ENCODE measurements at places on chromosomes 2 and 18.

GRCh38 chr18:3441290-3441689 lies 8.7 kb upstream of the TGIF1 start:
- DNase-seq: no peak

GRCh38 chr2:24743924-24744323 lies 49.3 kb downstream of the PTRHD1 start:
- no peak for DNase-seq

DNA sequence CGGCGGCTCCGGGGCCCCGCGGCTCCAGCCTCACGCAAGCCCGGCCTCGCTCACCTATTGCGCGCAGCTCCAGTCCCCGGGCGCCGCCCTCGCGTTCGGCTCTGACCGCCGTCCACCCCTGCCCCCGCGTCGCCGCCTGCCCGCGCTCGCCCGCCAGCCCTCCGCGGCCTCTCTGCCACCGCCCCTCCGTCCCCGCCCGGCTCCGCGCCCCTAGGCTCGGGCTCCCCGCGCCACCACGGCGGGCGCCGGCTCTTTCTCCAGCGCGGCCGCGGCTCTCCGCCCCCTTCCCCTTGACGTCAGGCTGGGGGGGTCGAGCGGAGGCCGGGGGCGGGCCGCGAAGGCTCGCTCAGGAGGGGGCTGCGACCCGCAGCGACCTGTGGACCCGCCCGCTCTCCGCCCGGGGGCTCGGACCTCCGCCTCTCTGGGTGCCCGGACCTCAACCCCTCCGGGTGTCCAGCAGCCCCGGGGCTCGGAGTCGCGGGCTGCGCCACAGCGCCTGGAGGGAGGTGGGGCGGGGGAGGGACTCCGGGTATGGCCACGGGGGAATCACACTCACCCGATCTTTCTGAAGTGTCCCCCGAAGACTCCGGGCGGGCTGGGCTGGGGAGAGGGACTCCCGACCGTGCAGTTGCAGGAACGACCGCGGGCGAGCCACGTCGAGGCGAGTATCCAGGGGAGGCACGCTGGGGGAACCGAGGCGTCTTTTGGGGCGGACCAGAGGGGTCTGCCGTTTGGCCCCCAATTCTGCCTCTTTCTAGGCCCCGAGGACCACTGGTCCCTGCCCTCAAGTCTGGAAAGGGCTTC lies at the start of gene SEMA4C:
TSS of gene SEMA4C (minus strand) at position 259 of the 804 bp plus-strand sequence. CDS start 2,194 bp downstream, outside the sequence.
- no peak for DNase-seq

GRCh38 chr2:197883354-197884032 lies 79.1 kb downstream of the PLCL1 start:
- no peak for DNase-seq

GRCh38 chr18:40866013-40866645 lies 1088.9 kb upstream of the PIK3C3 start:
- DNase-seq: no peak

GRCh38 chr2:23625726-23626125 lies 240.7 kb downstream of the KLHL29 start:
- no peak for DNase-seq

DNA sequence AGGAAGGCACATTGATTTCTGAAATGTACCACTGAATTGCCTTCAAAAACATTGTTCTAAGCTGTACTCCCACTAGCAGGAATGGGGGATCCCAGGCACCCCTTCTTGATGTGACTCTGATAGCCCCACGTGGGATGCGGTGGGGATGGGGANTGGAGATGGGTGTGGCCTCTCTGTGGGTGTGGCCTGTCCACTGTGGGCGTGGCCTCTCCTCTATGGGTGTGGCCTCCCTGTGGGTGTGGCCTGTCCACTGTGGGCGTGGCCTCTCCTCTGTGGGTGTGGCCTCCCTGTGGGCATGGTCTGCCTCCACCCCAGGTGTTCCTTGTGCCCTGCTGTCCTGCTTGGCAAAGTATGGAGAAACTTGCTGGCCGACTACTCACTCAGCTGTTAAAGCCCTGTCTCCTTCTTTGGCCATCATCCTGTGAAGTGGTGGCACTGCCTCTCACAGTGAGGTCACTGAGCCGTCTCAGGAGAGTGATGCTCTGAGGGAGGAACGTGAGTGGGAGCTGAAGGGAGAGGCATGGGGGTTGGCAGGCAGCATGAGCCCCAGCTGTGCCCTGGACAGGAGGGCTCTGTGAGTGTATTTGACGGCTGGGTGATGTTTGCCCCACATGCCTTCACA lies 6.7 kb upstream of the PARD6G start:
- no peak for DNase-seq

DNA sequence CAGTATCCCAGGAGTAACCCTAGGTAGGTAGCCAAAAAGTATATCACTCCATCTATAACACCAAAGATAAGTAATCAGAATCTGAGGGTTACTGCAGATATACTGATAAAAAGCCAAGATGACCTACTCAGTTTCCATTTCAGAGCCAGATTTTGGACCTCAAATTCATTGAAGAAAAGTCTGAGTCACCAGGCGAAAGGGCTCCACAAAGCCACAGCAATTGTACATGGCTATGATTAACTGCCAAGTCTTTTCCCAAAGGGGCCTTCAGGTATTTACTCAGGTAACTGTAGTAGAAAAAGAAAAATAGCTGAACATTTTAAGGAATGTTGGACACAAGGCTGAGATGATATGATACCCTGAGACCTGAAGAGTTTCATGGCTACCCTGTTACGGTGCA lies 75.6 kb upstream of the KCNH7 start:
- DNase-seq: no peak

- no peak for DNase-seq
Measured at GRCh38 chr2:159922563-159922962, 124.6 kb upstream of the CD302 start.

DNA sequence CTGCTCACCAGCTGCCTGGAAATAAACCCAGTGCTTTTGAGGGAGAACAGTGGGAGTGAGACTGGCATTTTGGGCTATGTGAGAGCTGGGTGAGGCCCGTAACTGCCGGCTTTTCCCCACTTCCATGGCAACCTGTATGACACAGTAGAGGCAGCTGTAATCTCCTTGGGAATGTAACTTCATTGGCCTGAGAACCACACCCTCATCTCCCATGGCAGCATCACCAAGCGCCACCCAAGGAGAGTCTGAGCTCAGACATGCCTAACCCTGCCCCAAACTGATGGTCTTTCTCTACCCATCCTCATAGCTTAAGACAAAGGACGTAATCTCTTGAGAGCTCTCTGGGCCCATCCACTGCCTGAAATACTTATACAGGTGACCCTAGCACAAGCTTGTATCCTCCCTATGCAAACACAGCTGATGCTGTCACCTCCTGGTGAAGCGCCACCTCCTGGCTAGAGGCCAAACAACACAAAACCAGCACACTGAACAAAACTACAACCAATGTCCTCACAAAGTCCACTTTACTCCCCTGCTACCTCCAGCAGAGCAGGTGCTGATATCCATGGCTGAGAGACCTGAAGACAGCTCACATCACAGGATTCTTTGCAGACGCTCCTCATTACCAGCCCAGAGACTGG lies 763.4 kb upstream of the NRXN1 start:
- DNase-seq: no peak
